ENCODE measurements at places on chromosomes 2 and 18.

- DNase-seq = no peak
Measured at GRCh38 chr2:10900216-10901109, 11.3 kb upstream of the KCNF1 start.

DNA sequence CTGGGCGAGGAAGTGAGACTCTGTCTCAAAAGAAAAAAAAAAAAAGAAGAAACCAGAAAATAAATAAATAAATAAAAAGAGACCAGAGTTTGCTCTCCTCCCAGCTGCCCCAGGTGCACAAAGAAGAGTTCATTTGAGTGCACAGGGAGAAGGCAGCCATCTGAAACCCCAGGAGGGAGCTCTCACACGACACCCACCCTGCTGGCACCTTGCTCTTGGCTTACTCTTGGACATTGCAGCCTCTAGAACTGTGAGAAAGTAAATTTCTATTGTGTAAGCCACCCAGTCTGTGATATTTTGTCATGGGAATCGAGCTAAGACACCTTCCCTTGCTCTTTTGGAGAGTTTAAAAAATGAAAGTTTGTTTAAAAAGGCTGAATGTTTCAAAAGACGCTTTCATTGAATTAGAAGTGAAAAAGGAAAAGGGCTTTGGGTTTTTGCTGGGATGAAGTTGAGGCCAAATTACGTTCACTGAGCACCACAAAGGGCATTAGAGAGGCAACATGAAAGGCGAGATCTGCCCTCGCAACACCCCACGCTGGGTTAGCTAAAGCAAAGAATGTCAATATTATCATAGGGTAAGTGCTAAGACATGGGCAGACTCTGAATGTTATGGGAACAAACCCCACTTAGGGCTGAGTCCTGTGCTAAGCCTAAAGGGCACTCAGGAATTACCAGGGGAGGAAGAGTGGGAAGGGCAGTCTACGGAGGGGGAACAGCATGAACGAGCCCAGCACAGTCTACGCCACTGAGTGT lies 128.9 kb upstream of the RIOK3 start:
- no peak for DNase-seq

GRCh38 chr2:134468164-134468563 lies 214.3 kb downstream of the MGAT5 start:
- DNase-seq = no peak

DNA sequence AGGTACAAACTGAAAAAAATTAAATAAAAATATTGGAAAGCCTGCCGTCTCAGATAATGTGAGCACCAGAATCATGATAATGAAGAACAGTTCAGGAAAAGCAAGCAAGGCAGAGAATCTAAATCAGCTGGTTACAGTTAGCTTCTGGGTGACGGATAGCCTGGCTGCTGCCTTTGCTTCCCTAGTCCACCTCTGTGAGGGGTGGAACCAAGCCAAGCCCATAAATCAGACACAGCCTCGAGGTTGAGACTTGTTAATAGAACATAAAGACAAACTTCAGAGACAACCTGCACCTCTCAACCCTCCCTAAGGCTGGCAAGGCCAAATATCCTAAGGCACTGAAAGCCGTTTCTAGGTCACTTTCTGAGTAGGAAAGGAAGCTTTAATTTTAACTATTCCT lies 334.7 kb upstream of the SLC39A10 start:
- no peak for DNase-seq

DNA sequence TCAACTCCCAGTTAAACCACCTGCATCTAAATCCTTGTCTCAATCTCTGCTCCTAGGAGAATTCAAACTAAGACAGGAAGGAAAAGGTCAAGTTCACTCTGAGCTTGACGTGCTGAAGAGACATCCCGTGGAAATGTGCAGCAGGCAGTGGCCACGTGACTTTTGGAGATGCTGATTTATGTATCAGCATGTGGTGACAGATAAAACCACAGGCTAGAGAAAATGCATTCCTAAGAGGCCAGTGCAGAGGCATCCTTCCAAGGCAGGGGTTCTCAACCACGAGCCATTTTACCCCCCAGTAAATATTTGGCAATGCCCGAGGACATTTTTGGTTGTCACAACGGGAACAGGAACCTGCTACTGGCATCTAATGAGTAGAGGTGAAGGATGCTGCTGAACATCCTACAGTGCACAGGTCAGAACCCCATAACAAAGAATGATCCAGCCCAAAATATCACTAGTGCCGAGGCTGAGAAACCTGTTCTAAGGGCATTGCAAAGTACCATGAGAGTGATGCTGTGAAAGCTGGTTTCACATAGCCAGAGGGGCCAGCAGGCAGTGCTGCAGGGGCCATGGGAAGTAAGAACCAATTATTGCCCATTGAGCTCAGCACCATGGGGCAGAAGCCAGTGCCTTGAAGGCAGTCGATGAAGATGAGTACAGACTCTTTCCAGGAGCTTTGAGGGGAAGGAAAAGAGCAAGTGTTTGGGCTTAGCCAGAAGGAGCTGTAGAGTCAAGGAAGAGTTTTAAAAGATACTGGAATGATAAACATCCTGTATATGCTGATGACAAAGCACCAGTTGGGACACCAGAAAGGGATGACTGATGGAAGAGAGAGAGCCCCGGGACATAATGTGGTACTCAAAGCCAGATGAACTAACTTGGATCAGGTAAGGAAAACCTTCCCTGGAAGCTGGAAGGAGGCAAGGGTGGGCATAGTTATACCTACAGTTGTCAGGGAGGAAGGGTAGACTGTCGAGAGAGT lies 174.6 kb downstream of the HAUS1 start:
- DNase-seq = no peak

DNA sequence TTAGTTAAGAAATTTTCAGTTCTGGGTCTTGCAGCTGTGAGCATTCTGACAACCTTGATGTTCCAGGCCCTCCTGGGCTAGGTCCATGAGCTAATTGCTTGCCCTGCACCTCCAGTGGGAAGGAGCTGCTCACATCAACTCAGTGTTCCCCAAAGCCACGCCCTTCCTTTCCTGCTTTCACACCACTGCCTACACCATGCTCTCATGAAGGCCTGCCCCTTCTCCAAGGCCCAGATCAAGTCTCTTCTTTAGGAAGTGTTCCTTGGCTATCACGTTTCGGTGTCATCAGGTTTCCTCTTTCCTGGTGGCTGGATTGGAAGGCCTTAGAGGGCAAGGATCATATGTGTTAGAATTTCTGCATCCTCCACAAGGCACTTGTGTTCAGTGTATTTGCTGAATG lies 18.8 kb downstream of the TMEM127 start:
- no peak for DNase-seq

GRCh38 chr18:57951999-57952774 lies 91.8 kb upstream of the NEDD4L start:
- DNase-seq = no peak

DNA sequence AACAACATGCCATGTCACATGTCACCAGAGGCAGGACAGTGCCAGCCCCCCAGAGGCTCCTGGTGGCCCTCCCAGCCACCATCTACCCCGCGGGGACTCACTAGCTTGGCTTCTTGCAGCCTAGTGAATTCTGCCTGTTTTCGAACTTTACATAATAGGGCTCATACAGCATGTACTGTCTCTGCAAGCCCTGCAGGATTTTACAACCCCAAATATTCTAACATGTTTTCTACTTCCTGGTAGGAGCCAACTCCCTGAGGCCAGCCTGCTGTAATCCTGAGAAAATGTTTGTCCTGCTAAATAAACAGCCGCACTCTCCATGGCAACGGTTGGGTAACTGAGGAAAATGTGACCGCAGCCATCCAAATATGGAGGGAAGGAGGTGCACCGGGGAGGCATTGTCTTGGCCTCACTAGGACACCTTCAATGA lies 2.7 kb downstream of the PER2 start:
- no peak for DNase-seq

GRCh38 chr2:183532514-183532913 lies 408.3 kb downstream of the NUP35 start:
- no peak for DNase-seq

GRCh38 chr2:45774688-45775244 lies 123.3 kb downstream of the PRKCE start:
- no peak for DNase-seq

- DNase-seq = no peak
Measured at GRCh38 chr2:134029418-134029817, 224.5 kb upstream of the MGAT5 start.

GRCh38 chr2:158091647-158092046 lies 10.0 kb upstream of the UPP2 start:
- no peak for DNase-seq

- no peak for DNase-seq
Measured at GRCh38 chr2:129860088-129860487, 119.4 kb upstream of the RAB6C start.

- peak; percentile 62 for DNase-seq
Measured at GRCh38 chr2:114727012-114727411, 284.6 kb downstream of the DPP10 start.

DNA sequence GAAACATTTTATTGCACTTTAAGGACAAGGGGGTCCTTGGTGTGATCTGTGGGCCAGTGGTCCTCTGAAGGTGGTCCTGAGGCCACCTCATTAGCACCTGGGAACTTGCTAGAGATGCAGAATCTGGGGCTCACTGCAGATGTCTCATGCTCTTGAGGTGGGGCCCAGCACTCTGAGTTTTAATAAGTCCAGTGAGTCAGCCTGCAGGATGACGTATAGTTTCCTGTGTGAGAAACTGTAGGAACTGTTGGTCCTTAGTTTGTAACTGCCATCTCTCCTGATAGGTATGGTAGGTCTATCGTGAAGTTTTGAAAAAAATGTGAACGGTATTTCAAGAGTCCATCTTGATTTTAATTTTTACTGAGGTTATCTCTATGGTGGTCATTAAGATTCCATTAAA lies 2.8 kb downstream of the TRPM8 start:
- no peak for DNase-seq

GRCh38 chr2:160144280-160144990 lies 55.6 kb downstream of the ITGB6 start:
- DNase-seq = no peak
